ENCODE measurements at places on chromosomes 6 and 20.

GRCh38 chr6:160975162-160975561 lies 16.4 kb upstream of the MAP3K4 start:
- DNase-seq = no peak

- DNase-seq = no peak
These were observed 142.1 kb upstream of the SHLD1 start for GRCh38 chr20:5608104-5608441.

GRCh38 chr6:51768087-51768486 lies 319.3 kb downstream of the PKHD1 start:
- DNase-seq = no peak

GRCh38 chr20:45405571-45406259 lies 2.4 kb upstream of the DBNDD2 start:
- DNase-seq = no peak

DNA sequence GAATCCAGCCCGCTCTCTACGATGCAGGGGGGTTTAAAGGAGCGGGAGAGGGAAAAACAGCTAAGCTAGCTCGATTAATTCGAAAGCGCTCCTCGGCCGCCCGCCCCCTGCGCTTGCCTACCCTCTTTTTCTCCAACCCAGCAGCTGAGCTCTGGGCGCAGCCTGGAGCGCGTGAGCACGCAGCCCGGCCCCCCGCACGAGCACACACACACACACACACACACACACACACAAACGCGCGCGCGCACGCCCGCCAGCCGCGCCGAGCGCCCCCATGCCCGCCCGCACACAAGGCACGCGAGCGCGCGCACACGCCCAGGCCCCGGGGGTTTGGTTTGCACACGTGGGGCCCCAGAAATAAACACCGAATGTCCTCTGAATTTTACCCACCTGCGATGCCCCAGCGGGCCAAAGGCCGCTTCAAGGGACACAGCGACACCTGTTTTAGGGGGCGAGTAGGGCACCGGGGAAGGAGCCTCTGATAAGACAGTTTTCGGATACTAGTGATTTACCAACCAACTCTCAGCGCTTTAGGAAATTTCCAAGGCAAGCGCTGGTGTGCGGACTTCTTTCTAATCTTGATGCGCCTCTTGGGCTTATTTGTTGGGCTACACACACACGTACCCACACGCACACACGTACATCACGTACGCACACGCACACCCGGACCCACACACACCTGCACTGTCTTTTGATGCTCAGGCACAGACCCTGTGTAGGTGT lies 802 bp upstream of the NRN1 start:
- DNase-seq = peak; percentile 34

DNA sequence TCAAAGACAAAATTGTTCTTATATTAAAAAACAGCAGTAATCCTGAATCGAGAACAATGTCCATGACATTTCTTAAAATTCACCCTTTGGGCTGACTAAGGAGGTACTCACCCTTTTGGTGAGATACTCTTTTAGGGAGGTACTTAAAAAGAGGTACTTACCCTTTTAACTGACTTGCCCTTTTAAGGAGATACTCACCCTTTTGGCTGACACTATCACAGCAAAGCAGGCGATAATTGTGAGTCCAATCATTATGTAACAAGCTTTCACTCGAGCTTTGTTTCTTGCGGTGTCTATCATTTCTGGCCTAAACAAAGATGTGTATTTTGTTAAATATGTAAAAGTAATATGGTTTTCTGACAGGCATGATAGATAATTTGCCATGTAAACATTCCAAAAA lies 3.7 kb downstream of the FAM162B start:
- DNase-seq = no peak

GRCh38 chr20:36352843-36353553 lies 46.9 kb downstream of the DLGAP4 start:
- no peak for DNase-seq

DNA sequence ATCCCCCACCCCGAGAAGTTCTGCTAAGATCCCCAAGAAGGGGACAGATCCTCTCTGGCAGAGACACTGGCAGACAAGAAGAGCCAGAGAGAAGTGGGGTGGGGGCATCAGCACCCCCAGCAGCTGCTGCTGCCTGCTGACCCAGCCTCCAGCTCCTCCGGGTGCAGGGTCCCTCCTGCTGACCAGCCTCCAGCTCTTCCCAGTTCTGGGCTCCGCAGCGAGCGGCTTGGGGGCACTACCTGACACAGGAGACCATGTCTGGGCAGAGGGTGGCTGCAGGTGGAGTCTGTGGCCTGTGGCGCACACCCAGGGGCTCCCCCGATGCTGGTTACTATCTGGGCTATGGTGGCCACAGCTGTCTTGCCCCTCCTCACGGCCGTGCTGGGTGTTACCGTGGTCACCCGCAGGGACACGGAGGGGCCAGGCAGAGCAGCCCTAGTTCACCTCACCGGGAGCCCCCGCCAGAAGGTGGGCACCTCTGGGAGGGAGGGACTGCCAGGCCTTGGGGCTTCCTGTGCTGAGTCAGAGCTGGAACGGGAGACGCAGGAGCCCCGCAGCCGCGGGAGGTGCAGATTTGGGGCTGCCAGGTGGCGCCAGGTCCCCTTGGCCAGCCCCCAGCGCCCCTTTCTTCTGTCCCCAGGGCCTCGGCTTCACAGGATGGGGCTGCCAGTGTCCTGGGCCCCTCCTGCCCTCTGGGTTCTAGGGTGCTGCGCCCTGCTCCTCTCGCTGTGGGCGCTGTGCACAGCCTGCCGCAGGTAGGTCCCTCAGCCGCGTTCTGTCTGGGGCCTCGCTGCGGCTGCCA lies 630 bp downstream of the LIME1 start:
- no peak for DNase-seq

DNA sequence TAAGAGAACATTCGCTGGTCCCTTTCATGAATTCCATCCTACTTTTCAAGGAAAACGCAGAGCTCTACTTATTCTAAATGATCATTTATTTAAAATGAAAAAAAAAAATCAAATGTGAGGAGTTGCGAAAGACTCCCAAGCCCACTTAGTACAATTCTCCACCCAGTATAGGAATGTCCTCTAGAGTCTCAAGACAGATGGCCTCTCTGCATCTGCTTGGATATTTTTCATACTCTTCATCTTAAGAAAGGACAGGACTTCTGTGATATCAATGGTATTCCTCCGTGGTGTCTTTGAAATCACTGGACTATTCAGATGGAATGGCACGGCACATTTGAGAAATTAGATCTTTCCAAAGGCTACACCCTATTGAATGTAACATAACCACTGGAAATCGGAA lies 107.1 kb downstream of the PTPRK start:
- DNase-seq = no peak

DNA sequence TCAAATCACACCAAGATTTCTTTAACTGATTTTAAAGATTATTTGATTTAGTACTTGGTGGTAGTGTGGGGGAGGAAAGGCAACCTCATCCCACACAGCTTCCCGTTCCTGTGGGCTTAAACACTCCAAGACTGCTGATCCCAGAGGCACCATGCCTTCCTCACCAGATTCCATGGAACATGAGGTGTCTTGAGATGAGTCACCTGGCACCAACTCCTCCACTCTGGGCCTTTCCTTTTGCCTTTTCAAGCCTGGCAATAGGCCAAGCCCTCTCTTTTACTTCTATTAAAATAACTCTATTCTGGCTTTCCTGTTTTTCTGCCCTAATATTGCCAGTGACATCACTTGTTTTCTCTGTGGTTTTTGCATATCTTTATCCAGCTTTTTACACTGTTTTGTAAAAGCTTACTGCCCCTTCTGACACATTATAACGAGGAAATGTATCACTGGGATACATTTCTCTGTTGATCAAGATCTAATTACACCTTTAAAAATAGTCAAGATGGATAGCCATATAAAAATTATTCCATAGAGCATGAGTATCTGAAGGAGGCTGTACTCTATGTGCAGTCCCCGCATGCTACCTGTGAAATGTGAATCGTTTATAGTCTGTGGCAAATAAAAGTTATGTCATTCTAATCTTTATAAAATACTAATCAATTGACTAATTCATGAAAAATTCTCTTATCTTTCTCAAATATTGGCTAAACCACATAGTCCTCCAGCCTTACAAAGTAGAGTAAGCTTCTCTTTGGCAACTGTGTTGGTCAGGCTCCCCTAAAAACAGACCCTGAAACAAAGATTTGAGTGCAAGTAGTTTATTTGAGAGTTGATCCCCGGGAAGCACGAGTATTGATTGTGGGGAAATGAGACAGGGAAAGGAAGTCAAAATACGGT lies 257.8 kb upstream of the KCNQ5 start:
- no peak for DNase-seq

GRCh38 chr6:28814032-28814976 lies 109.5 kb downstream of the TRIM27 start:
- no peak for DNase-seq

- no peak for DNase-seq
These were observed 423.6 kb upstream of the PLCB4 start for GRCh38 chr20:8645326-8645725.

GRCh38 chr20:50967586-50967985 lies 9.0 kb downstream of the MOCS3 start:
- DNase-seq = no peak

DNA sequence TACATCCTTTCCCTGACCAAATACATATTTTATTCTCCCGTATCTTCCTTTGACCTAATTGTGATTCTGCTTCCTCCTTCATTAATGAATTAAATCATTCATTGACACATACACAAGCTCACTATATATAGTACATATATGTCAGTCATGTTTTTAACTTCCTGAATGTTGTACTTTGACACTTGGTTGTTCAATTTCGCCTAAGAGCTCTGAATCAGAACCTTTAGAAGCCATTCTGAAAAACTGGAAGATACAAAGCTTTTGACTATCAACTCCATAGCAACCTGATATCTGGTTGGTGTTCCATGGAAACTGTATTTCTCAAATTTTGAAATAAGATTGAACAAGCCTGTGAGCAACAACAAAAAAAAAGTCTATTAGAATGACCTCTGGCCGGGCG lies 27.3 kb upstream of the HFE start:
- no peak for DNase-seq

DNA sequence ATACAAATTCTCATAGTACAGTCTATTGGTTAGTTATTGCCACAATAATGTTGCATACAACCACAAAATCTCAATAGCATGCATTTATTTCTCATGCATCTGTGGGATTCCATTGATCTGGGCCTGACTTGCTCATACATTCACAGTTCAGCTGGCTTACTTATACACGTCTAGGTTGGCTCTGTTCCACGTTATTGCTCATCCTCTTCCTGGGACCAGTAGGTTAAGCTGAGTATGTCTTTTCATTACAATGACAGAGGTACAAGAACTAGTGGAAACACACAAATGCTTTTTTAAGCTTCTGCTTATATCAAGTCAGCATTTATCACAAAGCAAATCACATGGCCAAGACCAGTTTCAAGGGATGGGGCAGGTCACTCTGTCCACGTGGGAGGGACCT lies 485.3 kb upstream of the BTBD3 start:
- no peak for DNase-seq

Data from stimulated activated CD4-positive, alpha-beta T cell treated with anti-CD3 and anti-CD28 coated beads, Interleukin-12 subunit alpha, Interleukin-12 subunit beta, amount 100 ng/mL, for 24 hours (primary cell).